ENCODE measurements at places on chromosomes 1 and 21.

- no peak for DNase-seq
Observed at GRCh38 chr1:233641029-233641428, 27.1 kb downstream of the KCNK1 start.

- no peak for DNase-seq
Observed at GRCh38 chr21:25323356-25323949, 283.8 kb downstream of the MRPL39 start.

DNA sequence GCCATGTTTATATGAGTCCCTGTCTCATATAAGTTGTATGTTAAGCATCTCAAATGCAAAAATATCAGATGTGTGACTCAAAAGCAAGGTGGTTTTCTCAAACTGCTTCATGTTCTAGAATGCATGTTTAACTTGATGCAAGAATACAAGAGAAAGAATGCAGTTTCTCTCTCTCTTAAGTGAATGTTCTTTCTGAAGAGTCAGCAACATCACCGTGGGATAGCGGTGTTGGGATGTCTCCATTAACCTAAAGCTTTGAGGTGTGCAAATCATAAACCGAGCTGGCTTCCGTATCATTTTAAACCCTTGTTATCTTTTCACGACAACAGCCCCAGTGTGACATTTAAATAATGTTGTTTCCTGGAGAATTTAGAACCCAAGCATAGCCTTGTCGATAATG is 48.4 kb upstream of the TARBP1 start:
- DNase-seq: no peak

GRCh38 chr1:177255411-177255810 is 84.7 kb downstream of the BRINP2 start:
- DNase-seq: no peak

- no peak for DNase-seq
Observed at GRCh38 chr1:97160818-97161217, 439.2 kb downstream of the PTBP2 start.

GRCh38 chr1:41504114-41505035 is 19.9 kb upstream of the EDN2 start:
- DNase-seq: no peak

- no peak for DNase-seq
Observed at GRCh38 chr1:12556957-12557935, 60.8 kb downstream of the DHRS3 start.

Measured in LNCaP clone FGC (cell line).